Bronchial epithelial cell (primary cell): ENCODE measurements at places on chromosomes 4 and X. TPM values are rescaled to one million over a fixed set of nuclear protein-coding genes. Genes with fewer than 3 reads are reported as not detected.

DNA sequence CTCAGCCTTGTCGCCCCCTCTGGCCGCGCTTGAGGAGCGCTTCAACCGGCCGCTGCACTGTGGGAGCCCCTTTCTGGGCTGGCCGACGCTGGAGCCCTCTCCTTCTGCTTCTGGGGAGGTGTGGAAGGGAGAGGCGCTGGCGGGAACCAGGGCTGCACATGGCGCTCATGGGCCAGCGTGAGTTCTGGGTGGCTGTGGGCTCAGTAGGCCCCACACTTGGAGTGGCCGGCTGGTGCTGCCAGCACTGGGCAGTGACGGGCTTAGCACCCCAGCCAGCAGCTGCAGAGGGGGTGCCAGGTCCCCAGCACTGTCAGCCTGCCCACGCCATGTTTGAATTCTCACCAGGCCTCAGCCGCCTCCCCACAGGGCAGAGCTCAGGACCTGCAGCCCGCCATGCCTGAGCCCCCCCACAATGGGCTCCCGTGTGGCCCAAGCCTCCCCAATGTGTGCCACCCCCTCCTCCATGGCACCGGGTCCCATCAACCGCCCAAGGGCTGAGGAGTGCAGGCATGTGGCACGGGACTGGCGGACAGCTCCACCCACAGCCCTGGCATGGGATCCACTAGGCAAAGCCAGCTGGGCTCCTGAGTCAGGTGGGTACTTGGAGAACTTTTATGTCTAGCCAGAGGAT, 615.2 kb downstream of the TRIML1 start:
- no peak for DNase-seq

GRCh38 chr4:119829326-119829725, 200.7 kb upstream of the PDE5A start:
- no peak for DNase-seq

The GUCY1B1 gene
- 2.1 and 4.6 TPM in 2 replicates for total RNA-seq

DNA sequence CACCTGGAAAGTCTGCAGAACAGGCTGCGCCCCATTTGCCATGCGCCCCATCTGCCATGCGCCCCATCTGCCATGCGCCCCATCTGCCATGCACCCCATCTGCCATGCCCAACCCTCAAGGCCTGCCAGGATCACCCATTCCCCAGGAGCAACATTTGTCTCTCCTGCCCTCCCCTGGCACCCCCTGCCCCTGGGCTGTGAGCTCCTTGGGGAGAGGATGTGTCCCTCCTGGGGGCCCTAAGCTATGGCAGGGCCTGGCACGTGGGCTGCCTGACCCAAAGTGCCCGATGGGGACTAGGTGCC, 82.6 kb downstream of the FAM53A start:
- DNase-seq: no peak

- DNase-seq: peak; percentile 66
Measured at GRCh38 chrX:47380268-47380667, 9.9 kb downstream of the ZNF157 start.

DNA sequence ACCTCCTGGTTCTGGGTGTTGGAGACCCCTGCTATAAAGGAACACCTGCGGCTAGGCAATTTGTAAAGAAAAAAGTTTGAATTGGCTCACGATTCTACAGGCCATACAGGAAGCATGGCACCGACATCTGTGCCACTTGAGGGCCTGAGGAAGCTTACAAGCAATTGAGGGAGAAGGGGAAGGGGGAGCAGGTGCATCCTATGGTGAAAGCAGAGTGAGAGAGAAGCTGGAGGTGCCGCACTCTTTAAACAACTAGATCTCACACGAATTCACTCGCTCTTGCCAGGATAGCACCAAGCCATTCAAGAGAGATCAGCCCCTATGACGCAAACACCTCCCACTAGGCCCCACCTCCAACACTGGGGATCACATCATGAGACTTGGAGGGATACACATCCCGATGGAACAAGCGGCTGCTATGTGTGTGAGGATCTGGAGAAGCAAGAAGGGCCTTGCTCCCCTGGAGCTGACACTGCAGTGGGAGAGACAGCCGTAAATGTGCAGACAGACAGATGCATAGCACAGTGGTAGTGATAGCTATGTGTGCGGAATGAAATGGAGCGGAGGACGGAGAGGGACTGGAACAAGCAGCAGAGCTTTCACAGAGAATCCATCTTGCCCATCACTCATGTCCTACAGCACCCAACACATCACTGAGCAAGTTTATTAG, 60.7 kb upstream of the HELT start:
- no peak for DNase-seq

- DNase-seq: peak; percentile 98
Measured at GRCh38 chr4:150664935-150665334, 83.0 kb downstream of the MAB21L2 start.

DNA sequence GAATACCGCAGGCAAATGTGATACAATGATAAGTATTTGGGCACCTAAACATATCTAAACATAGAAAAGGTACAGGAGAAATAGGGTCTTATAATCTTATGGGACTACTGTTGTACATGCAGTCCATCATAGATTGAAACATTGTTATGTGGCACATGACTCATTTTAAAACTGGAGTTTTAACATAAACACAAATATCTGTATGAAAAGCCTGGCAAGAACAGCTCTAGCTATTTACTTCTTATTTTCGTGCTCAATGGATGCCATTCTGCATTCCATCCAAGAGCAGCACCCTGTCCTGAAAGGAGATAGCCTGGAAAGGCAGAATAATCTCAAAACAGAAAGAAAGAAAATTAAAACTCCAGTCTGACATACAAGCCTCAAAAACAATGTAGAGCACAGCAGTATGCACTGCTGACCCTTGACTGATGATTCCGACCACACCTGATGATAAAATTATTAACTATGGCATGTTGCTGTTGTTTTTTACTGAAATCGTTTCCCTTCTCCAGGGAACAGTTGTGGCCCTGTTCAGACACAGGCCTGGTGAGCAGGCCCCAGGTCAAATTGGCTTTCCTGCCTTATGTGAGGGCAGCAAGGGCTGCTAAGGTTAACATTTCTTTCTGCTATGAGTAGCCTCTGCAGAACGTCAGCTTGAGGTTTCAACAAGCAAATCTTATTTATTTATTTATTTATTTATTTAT, 152.7 kb downstream of the APBB2 start:
- no peak for DNase-seq

DNA sequence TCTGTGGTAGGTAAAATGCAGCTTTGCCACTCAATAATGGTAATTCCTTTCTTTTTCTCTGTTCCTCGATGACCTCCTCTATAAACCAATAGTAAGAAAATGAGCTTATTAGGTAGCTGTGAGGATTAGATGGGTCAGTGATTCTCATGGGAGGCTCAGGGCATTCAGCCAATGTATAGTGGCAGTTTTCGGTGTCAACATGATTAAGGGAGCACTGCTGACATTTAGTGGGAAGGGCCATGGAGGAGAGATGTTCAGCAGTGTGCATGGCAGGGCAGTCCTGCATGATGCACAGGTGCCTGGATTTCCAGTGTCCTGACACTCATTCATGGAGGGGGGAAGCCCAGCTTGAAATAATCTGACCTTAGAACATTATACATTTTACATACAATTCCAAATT, 232.8 kb downstream of the PDGFC start:
- DNase-seq: no peak

- peak; percentile 10 for DNase-seq
Measured at GRCh38 chr4:75099321-75099720, 166.4 kb downstream of the PARM1 start.

The PNPLA4 gene
- total RNA-seq: 10.3 and 31.1 TPM in 2 replicates

GRCh38 chr4:162683659-162684370, 482.9 kb downstream of the NAF1 start:
- DNase-seq: peak; percentile 90

The BEX3 gene
- 94.8 and 129 TPM in 2 replicates for total RNA-seq

GRCh38 chr4:123659730-123660129, 263.1 kb downstream of the SPRY1 start:
- peak; percentile 42 for DNase-seq

The WDR17 gene
- total RNA-seq: under 0.01 and 0.13 TPM in 2 replicates

GRCh38 chr4:110197529-110198042, 829 bp downstream of the ELOVL6 start:
- DNase-seq: no peak

DNA sequence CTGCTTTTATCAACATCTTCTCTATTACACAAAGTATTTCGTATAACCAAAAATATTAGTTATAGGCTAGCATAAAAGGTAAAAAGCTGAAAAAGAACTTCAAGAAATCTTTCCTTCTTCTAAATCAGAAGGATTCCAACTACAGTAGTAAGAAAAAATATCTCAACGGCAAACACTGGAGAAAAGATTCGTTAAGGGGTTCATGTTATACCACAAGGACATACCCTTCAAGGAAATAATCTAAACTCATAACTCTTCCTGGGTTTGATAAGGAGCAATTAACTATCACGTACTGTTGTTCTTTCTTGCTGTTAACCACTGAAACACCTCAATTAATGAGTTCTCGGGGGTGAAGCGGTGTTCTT, 1.5 kb downstream of the SMIM14 start:
- no peak for DNase-seq

- no peak for DNase-seq
Measured at GRCh38 chrX:24487571-24487970, 22.5 kb downstream of the PDK3 start.

GRCh38 chr4:113878668-113879067, 100.8 kb downstream of the ARSJ start:
- peak; percentile 15 for DNase-seq

DNA sequence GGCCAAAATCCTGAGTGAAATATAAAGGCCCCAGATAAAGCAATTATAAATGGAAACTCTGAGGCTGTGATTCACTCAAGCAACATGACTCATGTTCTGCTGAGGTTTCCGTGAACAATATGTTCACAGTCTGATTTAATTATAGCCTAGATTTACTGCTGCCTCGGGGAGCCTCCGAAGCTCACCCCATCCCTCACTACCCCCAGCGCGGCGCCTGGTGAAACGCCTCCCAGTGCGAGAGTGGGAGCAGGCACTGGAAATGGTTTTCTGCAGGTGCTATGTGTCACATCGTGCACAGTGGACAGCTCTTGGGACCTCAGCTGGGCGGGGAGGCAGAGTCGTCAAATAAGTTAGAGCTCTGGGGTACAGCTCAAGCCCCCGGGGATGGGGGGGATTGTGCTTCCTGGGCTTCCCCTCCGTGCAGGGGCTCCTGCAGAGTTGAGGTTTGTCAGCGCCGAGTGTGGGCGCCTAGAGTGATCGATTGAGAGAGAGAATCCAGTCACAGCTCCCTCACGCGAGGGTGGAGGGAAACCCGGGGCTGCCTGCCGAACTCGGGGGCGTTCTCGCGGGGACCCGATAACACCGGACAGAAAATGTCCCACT, 110.6 kb downstream of the PHKA2 start:
- DNase-seq: peak; percentile 56

DNA sequence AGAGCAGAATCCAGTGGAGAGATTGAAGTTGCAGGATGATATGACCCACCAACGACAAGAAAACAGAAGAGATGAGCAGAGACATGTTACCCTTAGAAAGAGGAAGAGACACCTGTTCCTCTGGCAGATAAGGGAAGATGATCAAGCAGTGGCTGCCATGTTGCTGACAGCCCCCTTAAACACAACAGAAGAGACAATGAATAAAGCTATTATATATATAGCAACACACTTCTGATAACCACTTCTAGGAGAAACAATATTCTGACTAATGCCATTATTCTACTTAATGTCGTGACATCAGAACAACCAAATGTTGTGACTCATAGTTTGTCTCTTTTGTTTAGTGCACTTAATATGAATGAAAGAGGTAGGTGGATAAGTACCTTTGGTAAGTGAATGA, 44.9 kb downstream of the SH3RF1 start:
- DNase-seq: peak; percentile 90

- peak; percentile 46 for DNase-seq
Measured at GRCh38 chr4:103786014-103786413, 66.2 kb upstream of the TACR3 start.

GRCh38 chrX:114462266-114462665, 121.6 kb upstream of the HTR2C start:
- no peak for DNase-seq

The TMEM144 gene
- 4.2 and 6.9 TPM in 2 replicates for total RNA-seq

DNA sequence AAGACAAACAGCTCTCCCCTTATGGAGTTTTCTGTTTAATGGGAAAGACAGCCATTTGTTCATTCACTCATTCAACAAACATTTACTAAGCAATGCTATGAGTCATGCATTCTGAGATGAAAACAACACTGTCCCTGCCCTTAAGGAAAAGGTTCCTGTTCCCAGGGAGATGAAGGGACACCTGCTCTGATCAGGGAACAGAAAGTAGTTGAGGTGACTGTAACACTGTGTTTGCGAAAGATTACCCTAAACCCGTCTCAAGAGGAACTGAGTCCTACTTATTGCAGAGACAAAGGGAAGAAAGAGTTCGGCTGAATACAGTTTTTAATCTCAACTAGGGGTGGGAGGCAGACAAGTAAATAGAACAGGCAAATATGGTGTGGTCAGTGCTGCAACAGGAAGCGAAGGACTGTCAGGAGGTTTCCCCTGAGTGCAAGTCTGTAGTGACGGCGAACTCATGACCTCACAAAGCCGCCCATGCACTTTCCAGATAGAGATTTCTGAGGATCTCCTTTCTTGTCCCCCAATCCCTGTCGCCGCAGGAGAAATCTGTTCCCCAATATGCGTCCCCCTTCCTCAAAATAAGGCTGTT, 712 bp downstream of the STX18 start:
- peak; percentile 86 for DNase-seq

GRCh38 chr4:78019414-78019813, 37.7 kb upstream of the FRAS1 start:
- DNase-seq: no peak

GRCh38 chr4:16801356-16801755, 97.1 kb downstream of the LDB2 start:
- no peak for DNase-seq

DNA sequence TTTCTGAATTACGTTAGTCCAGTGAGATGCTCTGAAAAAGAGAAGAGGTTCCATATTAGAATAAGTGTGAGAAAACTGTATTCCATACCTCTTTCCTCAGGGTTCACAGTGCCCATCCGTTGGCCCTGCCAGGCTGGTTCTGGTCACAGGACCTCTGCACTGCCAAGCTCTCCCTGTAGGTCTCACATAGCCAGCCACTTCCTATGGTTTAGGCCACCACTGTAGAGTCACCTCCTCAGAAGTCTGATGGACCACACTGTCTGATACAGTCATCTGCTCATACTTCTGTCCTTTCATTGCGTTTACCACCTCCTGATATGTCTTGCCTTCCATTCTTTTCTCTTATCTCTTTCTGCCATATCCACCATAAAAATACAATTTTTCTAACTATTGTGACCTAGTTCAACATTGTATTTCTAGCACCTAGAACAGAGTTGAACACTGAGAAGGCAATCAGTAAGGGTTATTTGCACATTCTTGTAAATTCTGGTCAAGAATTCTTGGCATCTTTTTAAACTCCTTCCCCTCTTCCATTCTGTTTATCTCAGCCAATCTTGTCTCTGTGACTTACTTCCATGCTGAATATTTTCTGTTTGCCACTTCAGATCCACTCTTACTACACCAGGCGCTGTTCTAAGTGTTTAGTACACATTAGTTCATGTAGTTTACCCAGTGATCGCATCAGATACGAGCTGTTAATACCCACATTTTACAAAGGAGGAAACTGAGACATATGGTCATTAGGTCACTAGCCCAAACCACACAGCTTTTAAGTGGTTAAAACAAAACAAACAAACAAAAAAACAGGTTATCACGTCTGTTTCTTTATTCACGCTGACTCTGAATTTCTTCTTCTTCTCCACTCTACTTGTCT, 125.6 kb downstream of the CBR4 start:
- no peak for DNase-seq
